ENCODE measurements at places on chromosomes 7 and 10.
A peak's percentile ranks its signal among the peaks of the same experiment; 100 is the strongest.

GRCh38 chr10:34766266-34766600 lies 48.9 kb downstream of the PARD3 start:
- DNase-seq, result no peak

DNA sequence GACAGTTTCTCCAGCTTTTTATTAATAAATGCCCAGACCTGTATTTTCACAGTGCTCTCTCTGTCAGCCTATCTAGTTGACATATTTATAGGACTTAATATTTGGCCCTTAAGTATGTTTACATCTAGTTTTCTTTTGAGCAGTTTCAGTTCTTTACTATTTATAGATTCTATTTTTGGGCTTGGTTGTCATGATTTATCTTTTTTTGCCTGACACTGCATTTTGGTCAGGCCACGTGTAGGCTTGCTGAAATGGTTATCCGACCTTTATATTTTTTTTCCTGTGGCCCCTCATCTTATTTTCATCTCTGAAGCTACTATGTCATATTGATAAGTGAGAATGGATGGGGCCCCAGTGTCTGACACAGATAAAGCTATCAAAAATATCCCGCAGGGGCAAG lies 515.4 kb upstream of the FZD8 start:
- DNase-seq, result no peak

DNA sequence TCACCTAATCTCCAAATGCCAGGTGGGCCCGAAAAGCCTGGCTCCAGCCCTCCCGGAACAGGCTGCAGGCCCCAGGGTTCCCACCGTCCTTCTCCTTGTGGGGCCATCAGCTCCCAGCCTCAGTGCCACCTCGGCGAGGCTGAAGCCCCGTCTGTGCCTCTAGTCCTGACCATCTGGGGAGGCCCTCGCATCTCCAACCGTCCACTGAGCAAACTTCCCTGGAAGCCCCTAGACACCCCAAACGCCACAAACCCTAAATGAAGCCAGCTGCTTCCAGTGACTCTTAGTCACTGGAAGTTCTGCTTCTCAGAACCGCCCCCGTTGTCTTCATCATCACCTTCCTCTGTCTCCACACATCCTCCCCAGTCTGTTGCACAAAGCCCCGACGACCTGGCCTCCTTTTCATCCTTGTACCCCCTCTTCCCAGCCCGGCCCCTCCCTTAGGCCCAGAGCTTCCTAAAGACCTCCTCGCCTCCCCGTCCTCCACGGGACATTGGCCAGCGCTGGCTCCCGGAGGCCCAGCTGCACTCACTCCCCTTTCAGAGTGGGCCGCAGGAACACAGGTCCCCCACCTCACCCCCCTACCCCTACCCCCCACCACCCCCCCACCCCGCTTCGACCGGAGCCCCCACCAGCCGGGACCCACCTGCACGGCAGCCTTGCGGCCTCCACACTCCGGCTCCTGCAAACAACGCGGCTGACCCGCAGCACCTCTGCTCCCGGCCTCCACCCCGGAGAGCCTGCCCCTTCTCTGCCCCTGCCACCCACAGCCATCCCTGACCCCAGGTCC lies 1.1 kb upstream of the DIP2C start:
- no peak for DNase-seq

DNA sequence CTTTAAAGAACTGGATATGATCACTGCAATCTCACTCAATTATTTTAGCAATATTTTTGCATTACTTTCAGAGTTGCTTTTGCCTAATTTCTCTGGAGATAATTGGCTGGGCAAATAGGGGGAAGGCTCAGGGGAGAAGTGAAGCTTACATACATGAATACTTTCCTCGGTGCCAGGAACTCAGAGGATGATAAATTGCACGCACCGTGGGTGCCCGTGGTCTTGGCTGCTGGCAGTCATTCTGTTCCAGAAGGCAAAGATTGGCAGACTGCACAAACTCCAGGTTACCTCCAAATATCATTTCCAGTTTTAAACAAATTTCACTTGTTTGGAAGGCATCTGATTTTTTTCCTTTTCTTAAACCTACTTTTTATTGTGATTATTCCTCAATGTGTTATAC lies 197.8 kb upstream of the TMEM72 start:
- no peak for DNase-seq

- no peak for DNase-seq
These were observed 107.7 kb upstream of the EEPD1 start for GRCh38 chr7:36045326-36045725.

DNA sequence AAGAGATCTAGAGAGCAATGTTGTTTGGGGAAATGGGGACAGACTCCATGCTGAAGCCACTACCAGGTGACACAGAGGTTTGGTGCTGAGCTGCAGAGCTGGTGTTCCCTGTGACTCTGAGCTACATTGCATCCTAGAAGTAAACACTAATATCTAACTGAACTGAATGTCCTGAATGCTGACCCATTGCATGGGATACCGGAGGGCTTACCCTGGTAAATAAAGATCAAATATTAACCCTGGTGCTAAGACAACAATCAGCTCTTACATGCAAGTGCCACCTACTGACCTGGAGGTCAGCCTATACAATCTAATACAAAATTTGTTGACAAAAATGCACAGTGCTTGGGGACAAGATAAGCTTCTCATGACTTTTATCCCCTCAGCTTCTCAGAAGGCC lies 851.3 kb upstream of the KCND2 start:
- DNase-seq, result no peak

DNA sequence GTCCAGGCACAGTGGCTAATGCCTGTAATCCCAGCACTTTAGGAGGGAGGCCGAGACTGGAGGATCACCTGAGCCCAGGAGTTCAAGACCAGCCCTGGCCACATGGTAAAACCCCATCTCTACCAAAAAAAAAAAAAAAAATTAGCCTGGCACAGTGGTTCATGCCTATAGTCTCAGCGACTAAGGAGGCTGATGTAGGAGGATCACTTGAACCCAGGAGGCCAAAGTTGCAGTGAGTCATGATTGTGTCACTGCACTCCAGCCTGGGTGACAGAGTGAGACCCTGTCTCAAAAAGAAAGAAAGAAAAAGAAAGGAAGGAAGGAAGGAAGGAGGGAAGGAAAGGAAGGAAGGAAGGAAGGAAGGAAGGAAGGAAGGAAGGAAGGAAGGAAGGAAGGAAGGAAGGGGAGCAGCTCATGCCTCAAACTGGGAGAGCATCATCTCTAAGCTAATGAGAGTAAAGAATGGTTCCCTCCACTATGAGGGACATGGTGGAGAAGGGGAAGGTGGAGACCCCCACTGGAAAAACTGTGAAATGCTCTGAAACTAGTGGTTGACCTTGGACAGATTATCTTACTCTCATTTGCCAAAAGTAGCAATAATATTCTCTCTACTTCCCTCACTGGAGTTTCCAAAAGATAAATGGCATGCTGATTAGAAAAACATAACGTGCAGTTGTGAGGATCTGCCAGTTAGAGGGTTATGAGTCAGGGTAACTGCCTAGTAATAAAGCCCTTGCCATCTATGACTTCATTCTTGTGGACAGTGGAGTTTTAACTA lies 16.8 kb downstream of the GIMAP5 start:
- peak; percentile 19 for DNase-seq

GRCh38 chr7:114548081-114548980 lies 133.7 kb downstream of the FOXP2 start:
- no peak for DNase-seq

DNA sequence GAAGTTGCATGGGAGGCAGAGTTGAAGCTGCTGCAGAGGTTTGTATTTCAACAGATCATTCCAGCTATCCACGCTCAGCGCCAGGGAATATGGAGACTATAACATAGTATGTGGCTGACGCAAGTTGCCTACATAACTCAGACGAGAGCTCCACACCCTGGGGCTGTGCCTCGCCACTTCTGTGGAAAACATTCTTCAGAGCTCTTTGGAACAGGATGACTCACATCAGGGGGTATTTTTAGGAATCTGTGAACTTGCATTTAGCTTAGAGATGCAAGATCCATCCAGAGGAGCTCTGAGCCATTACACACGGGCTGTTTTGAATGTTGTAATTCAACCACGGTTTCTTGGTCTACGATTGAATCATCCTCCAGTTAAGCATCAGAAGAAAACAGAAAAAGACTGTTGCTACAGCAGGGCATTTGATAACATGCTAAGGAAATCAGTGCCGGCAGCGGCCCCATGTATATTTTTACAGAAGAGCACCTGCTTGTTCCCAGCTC lies 481.5 kb upstream of the AKR1E2 start:
- DNase-seq, result no peak

Data from B cell (primary cell).